ENCODE measurements at places on chromosomes 16 and 17.
A peak's percentile ranks its signal among the peaks of the same experiment; 100 is the strongest.

- DNase-seq, result no peak
These were observed 13.3 kb downstream of the USP22 start for GRCh38 chr17:21029515-21029914.

GRCh38 chr16:77690416-77690815 is 31.9 kb upstream of the NUDT7 start:
- no peak for DNase-seq

GRCh38 chr17:2410951-2411350 is 10.1 kb upstream of the MNT start:
- DNase-seq, result no peak

- no peak for DNase-seq
These were observed 301.7 kb upstream of the PMFBP1 start for GRCh38 chr16:72473631-72474030.

DNA sequence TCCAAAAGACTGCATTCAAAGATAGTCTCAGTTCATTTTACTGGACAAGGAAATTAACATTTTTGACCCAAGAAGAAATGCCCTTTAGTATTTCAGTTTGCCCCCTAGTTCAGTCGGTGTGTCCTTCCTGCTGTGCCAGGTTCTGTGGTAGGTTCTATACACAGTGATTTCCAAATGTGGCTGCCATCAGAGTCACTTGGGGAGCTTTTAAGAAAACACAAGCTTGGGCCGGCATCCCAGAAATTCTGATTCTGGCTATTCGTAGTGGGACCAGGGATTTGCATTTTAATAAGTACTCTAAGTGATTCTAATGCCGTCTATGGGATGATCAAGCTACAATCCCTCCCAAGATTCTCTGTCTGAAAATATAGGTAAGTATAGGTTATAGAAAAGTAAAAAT is 10.2 kb downstream of the RSPRY1 start:
- no peak for DNase-seq

DNA sequence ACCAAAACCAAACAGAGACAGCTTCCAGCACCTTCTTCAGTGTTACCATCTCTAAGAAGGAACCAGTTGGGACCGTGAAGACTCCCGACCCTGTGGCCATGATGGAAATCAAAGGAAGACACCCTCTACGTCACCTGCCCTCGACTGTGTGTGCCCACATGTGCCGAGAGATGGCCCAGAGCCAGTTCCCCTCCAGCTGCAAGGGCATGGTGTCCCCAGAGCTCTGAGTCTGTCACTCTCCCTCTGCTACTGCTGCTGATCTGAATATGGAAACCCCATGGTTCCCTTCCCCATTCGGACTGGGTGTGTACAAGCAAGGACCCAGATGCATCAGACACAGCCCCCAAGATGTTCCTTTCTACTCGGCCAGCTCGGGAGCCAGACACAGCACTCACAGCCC is 76.4 kb downstream of the SOCS1 start:
- DNase-seq, result peak; percentile 76

- DNase-seq, result no peak
These were observed 4.8 kb downstream of the SOX8 start for GRCh38 chr16:986411-986810.

GRCh38 chr16:10622036-10622921 is 41.9 kb upstream of the EMP2 start:
- no peak for DNase-seq

- DNase-seq, result no peak
These were observed 147.1 kb downstream of the IRF8 start for GRCh38 chr16:86046026-86046425.

GRCh38 chr16:75566758-75567255 is 628 bp downstream of the GABARAPL2 start:
- no peak for DNase-seq

DNA sequence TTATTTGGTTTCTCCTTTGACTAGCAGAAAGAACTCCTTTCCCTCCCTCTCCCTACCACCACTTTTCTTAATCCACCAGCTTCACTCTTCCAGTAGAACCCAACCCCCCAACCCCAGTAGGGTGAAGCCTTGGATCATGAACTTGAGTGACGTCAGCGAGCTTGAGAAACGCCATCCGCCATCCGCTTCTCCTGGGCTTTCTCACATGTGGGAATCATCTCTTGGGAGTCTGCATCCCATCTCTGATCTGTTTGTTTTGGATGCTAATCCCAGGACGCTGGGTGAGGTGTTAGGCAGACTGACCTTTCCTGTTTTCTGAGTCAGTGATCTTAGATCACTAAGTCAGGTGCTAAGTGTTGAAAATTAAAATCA is 16.0 kb upstream of the SOX9 start:
- DNase-seq, result no peak

Data from inflammatory macrophage treated with lipopolysaccharide for 1 hour (primary cell).